ENCODE measurements at places on chromosomes 5 and 9.

- DNase-seq: no peak
These were observed 23.2 kb downstream of the CDKN2A start for GRCh38 chr9:21970800-21971640.

DNA sequence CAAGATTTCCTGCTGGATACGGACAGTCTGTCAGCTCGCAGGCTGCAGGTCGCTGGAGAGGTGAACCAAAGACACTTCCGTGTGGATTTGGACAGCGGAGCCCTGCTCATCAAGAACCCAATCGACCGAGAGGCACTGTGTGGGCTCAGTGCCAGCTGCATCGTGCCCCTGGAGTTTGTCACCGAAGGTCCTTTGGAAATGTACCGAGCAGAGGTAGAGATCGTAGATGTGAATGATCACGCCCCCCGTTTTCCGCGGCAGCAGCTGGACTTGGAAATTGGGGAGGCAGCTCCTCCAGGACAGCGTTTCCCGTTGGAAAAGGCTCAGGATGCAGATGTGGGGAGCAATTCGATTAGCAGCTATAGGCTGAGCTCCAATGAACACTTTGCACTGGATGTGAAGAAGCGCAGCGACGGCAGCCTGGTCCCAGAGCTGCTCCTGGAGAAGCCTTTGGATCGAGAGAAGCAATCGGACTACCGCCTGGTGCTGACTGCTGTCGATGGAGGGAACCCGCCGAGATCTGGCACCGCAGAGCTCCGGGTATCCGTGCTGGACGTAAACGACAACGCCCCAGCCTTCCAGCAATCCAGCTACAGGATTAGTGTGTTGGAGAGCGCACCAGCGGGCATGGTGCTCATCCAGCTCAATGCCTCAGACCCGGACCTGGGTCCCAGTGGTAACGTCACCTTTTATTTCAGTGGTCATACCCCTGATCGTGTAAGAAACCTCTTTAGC lies 658 bp downstream of the PCDHGC4 start:
- no peak for DNase-seq

DNA sequence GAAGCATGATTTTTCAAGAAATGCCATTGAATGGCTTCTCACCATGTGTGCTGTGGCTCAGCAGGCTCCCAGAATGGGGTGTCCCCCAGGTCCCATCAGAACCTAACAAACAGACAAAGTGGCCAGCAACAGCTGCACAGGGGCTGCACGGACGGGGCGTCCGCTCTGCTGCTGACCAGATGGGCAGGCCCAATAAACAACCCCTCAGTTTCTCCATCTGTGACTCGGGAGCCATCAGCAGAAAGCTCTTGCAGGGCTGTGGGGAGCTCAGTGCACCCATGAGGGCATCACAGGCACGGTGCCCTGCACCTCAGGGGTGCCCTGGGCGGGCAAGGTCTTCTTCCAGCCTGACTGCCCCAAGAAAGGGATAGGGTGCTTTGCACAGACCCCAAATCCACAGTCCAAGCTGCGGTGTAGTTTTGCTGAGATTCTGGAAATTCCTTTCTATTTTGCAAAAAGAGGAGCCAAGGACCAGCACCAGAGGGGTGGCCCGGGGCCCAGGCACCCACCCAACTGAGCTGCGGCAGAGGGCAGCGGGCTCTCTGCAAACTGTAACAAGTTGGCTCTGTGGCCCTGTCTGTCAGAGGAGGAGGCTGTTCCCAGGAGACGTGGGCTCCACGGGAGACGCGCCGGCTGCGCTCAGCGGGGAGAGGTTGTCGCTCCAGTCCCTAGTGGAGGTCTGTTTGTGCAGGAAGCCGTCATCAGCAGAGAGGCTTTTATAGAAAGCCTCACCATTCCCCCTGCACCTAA lies 138.7 kb upstream of the PPP1R26 start:
- DNase-seq: no peak

DNA sequence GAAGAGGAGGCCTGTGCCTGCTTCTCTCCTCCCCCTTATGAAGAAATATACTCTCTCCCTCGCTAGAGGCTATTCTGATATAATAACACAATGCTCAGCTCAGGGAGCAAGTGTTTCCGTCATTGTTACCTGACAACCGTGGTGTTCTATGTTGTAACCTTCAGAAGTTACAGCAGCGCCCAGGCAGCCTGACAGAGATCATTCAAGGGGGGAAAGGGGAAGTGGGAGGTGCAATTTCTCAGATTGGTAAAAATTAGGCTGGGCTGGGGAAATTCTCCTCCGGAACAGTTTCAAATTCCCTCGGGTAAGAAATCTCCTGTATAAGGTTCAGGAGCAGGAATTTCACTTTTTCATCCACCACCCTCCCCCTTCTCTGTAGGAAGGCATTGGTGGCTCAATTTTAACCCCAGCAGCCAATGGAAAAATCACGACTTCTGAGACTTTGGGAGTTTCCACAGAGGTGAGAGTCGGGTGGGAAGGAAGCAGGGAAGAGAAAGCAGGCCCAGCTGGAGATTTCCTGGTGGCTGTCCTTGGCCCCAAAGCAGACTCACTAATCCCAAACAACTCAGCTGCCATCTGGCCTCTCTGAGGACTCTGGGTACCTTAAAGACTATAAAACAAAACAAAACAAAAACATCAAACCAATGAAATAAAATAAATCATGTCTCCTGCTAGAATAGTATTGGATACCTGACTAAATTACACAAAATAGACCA lies 1.3 kb downstream of the TMEM174 start:
- DNase-seq: no peak

- DNase-seq: no peak
These were observed 103.7 kb downstream of the EHMT1 start for GRCh38 chr9:137722481-137722880.

DNA sequence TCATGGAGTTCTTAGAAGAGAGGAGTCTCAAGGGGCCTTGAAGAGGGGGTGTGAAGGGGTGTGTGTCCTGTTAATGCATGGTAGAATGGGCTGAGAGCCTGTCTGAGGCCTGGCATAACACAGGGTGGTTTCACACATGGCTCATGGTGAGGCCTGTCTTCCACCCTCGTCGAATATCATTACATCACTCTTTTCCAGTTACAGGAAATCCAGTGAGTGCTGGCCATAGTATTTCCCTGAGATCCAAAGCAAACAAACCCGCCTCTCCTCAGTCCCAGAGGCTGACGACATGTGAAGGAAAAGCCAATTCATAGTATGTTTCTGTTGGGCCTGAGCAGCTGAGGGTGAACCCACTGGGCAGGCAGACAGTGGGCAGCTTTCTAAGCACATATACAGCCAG lies 159.4 kb upstream of the NR3C1 start:
- no peak for DNase-seq

GRCh38 chr9:97859346-97859745 lies 6.3 kb downstream of the FOXE1 start:
- no peak for DNase-seq

GRCh38 chr5:14449052-14449661 lies 132.4 kb upstream of the OTULINL start:
- peak; percentile 86 for DNase-seq

- DNase-seq: no peak
These were observed 403.5 kb downstream of the SPOCK1 start for GRCh38 chr5:137095597-137095996.

GRCh38 chr5:32074401-32074800 lies 99.7 kb downstream of the GOLPH3 start:
- DNase-seq: no peak

DNA sequence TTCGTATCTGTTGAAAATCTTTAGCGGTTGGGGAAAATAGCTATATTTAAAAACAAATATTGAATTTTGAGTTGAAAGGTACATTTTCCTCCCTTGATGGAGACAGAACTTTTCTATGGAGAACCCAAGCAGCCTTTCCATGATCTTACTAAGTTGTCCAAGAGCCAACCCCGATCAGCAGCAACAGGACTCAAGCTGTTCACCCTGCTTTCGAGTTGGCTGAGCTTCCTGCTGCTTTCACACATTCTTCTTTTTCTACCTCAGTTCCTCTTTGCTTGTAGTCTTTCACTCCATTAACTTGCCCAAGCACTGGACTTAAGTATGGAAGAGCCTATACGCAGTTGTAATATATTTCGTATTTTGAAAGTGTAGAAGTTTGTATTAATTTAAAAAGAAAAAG lies 59.4 kb downstream of the IL6ST start:
- DNase-seq: no peak

DNA sequence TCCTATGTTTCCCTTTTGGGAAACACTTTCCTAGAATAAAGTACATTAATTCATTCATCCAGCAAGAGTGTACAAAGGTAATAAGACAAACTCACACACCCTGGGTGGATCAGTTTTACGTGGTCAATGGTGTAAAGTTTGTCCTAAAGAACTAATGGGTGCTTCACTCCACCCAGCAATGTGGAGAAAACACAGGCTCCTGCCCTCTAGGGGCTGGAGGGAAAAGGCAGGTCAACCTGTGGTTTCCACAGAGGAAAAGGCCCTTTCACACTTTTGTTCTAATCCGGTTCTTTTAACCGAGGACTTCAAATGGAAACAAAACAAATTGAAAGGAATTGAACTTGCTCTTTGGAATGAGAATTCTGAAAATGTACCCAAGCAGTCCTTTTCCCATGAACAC lies 80.9 kb upstream of the SPOCK1 start:
- no peak for DNase-seq

- DNase-seq: no peak
These were observed 43.9 kb upstream of the EGFL7 start for GRCh38 chr9:136618580-136619547.

DNA sequence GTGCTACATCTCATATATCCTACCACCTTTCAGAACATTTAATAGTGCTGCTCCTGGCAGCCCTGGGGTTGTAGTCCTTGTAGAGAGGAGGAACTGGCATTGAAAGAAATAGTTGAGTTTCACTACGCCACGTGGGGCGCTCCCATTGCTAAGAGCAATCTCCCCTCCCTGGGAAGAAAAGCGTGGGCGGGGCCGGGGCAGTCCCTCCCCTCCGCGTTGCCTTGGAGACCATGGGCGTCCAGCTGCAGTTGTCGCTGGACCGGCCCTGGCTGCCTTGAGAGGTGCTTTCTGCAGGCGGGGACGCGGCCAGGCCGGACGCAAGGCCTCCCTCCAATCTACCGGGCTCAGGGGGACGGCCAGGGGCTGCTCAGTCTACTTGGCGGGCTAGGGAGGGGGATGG lies 368 bp upstream of the CCDC180 start:
- peak; percentile 12 for DNase-seq

DNA sequence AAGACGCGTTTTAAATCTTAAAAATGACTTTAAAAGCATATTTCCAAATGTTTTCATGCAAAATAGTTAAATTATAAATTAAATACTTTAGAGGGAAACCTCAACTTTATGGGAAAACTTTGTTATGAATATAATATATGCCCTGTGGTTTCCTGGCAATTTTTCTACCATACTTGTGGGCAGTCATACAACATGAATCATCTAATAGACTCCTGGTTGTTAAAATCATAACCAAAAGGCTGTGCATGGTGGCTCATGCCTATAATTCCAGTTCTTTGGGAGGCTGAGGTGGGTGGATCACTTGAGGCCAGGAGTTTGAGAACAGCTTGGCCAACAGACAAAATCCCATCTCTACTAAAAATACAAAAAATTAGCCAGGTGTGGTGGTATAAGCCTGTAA lies 18.2 kb downstream of the ATP10B start:
- DNase-seq: peak; percentile 71

GRCh38 chr5:131664929-131665328 lies 29.9 kb upstream of the RAPGEF6 start:
- no peak for DNase-seq

GRCh38 chr5:172945151-172945550 lies 14.1 kb upstream of the RPL26L1 start:
- no peak for DNase-seq

GRCh38 chr5:36934740-36935356 lies 58.3 kb downstream of the NIPBL start:
- DNase-seq: no peak

- DNase-seq: peak; percentile 16
These were observed 52.0 kb upstream of the PTGER4 start for GRCh38 chr5:40627706-40628105.
